ENCODE measurements at places on chromosomes 16 and 17.

DNA sequence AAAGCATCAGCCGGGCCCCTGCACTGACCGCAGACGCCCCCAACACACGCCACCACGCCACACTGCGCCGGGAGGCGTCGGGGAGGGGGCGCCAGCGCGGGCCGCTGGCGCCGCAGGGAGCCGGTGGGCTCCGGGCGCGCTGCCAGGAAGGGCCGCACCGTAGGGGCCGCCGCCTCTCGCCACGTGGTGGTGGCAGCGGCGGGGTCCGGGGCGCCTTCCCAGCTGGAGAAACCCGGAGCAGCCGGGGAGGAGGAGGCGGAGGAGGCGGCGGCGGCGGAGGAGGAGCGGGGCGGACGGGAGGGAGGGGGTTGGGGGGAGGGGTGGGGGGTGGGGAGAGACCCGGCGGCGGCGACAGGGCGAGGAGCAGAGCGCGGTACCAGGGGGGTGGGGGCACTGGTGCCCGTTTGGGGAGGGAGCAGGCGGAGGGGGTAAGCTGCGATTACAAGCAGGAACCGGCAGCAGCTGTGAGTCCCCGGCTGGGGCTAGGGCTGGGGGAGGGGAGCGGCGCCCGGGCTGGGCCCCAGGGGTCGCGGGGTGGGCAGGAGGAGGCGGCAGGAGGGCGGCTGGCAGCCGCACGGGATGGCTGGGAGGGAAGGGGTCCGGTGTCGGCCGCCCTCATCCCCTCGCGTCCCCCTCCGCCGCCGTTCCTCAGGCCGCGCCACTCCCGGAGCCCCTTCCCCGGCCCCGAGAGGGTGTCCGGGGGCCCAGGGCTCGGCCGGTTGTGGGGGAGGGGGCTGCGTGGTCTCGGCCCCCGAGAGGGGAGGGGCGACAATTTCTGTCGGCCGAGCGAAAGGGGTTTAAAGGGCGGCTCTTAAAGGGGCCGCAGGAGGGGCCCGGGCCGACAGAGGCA, at the start of gene TBKBP1:
Gene TBKBP1 (plus strand): TSS at position 431 of the 850 bp plus-strand sequence. CDS start 1,952 bp downstream, outside the sequence.
- DNase-seq, result no peak

- no peak for DNase-seq
Observed at GRCh38 chr17:45282683-45283644, 21.1 kb upstream of the SPATA32 start.

DNA sequence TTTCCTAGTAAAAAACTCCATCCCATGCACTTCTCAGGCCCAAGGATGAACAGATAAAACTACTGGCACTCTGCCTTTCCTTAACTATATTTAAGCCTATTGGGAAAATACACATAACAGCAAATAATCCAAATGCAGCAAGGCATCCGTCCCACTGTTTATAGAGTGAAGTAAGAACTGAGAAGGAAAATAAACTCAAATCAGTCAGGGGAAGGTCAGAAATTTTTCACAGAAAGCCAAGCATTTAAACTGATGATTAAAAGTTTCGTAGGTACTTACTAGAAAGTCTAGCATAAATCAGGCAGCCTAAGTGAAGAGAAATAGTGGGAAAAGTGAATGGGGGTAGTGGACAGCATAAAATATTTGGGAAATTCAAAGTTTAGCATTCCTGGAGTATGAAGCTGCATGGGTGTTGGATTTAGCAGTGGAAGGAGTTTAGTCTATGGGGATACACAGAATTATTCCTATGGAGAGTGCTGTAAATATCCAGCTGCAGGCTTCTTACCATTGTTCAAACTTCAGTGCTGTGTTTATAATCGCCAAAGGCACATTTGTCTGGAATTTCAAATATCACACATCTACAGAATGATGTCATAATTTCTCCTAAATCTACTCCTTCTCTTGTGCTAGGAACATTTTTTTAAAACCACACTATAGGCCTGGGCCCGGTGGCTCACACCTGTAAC, 1131.0 kb upstream of the GOT2 start:
- DNase-seq, result no peak

DNA sequence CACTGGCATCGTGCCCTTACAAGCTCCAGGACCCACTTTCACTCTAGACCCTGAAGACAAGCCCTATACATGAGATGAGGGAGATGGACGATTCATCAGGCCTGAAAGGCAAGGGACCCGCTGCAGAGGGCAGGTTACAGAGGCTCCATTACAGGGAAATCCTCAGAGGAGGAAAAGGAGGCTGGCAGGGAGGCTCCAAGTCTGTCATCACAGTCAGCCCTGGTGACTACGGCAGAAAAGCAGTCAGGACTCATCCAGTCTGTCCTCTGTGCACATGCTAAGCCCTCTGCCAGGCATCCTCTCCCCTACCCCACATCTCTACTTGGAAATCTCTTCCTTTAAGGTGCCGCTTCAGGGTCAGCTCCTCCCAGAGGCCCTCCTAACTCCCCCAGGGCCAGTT, 197.7 kb upstream of the CDH5 start:
- no peak for DNase-seq

GRCh38 chr17:18626152-18626870, 17.9 kb downstream of the TBC1D28 start:
- DNase-seq, result no peak

- no peak for DNase-seq
Observed at GRCh38 chr16:53024045-53024444, 28.7 kb downstream of the CHD9NB start.

- DNase-seq, result no peak
Observed at GRCh38 chr17:77352996-77353395, 212.2 kb downstream of the SEC14L1 start.

- no peak for DNase-seq
Observed at GRCh38 chr17:78211032-78211431, 3.0 kb upstream of the BIRC5 start.

- DNase-seq, result no peak
Observed at GRCh38 chr16:19289811-19290485, 4.4 kb downstream of the CLEC19A start.

DNA sequence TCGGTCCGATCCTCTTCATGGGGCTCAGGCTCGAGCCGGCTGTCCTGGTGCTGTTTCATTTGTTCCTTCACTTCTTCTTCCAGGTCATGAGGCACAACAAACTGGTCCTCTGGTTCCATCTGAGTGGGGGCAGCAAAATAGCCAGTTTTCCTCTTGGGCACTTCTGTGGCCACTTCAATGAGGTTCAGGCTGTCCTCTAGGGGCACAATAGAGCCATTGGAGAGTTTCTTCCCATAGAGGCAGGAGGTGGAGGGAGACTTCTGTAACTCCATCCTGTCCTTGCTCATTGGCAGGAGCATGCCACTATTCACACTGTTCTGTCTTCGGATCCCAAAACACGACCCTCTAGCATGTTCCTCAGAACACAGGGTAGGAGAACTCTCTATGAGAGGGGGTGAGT, 22.9 kb downstream of the MARVELD3 start:
- no peak for DNase-seq

- DNase-seq, result no peak
Observed at GRCh38 chr17:10094797-10095196, 103.6 kb downstream of the GAS7 start.

DNA sequence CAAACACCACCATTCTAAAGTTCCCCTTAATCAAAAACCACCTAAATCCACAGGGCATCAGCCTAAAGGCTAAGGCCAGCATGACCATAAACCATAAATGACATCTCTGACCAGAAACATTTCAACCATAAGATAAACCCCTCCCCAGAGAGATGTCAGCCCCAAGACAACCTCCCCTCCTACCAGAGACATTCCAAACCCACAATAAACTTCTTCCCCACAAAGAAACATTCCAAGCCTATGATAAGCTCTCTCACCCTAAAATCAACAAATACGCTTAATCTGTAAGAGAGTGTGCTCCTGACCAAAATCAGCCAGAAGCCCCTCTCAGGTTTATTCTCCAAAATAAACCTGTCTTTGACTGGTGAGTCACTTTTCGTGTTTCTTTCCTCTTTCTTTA, 54.8 kb downstream of the SLFN5 start:
- no peak for DNase-seq

GRCh38 chr17:31369266-31369665, 22.2 kb upstream of the RAB11FIP4 start:
- no peak for DNase-seq

DNA sequence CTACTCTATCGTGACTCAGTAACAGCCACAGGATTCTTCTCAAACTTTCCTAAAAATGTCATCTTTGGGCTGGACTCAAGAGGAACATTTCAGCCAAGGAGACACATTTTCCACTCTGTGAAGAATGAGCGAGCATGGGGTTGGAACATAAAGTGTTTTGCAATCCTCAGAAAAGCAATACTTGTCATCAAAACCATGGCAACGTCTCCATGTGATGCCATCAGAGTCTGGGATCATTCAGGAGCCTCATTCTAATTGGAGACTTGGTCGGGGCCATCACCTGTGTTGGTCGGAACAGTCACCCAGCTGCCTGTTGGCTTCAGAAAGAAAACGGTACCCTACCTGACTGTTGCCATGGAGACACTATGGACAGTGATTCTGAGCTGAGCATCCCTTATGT, 25.5 kb downstream of the MYOCD start:
- no peak for DNase-seq

DNA sequence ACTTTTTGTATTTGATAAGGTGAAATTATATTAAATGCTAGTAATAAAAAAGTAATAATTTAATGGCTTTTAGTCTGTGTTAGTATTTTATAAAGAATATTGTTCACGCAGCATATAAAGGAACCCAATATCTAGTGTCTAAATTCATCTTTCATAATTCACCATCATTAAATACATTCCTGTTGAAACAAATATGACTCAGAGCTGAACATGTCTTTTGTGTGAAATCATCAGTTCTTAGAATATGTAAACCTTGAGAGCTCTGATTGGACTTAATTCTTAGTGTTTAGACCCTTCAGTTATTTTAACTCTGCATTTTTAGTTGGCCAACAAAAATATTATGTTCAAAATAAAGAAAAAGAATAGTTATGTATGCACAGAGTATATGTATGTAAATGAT, 71.8 kb downstream of the ABHD15 start:
- DNase-seq, result no peak

DNA sequence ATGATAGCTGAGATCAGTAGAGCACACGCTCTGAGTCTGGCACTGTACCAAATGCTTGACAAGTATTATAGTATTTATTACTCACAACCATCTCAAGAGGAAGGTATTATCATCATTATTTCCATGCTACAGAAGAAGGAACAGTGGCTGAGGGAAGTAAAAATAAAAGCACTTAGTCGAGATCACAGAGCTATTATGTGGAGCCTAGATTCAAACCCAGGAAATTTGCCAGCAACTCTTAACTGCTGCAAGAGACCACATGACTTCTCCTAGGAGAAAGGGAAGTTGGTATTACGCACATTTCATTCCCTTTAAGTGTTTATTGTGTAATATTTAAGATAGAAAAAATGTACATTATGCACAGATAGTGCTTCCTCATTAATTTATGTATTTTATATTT, 1.0 kb upstream of the RHOT1 start:
- no peak for DNase-seq

GRCh38 chr16:8173111-8173644, 417.1 kb downstream of the TMEM114 start:
- peak; percentile 10 for DNase-seq

DNA sequence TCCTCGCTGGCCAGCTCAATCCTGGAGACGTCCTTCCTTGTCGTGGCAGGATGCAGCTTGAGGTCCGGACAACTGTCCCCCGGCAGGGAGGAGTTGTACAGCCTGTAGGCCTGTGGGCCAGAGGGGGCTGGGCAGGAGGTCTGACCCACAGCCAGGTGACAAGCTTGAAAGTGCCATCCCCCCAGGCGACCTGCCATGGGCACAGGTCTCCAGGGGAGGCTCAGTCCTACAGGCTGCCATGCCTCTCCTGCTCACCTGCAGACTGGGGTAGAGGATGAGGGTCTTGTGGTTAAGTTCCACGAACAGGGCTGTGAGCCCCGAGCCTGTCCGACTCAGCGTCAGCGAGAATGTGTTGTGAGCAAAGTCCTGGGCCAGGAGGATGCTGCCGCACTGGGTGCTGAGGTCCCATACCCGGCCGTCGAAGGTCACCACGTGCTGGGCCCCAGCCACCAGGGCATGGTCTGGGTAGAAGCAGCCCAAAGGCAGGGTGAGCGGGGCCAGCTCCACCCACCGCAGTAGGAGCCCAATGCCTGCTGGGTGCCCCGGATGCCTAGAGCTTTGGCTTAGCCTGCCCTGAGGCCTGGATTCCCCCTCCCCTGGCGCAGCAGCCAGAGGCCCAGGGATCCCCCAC, 39.8 kb downstream of the RMI2 start:
- no peak for DNase-seq

- DNase-seq, result no peak
Observed at GRCh38 chr17:5354886-5355415, 64.5 kb downstream of the NUP88 start.

Data from kidney epithelial cell (primary cell).